Activated CD8-positive, alpha-beta T cell treated with anti-CD3 and anti-CD28 coated beads for 36 hours (primary cell): ENCODE measurements at places on chromosomes 4 and X. TPM values are rescaled to one million over a fixed set of nuclear protein-coding genes. Genes with fewer than 3 reads are reported as not detected.
A peak's percentile ranks its signal among the peaks of the same experiment; 100 is the strongest.

Gene HHIP
- not detected for total RNA-seq

Gene SMIM31
- not detected for total RNA-seq

Gene CXCL3
- not detected for total RNA-seq

Gene KLHL34
- 0.77 TPM for total RNA-seq

Gene RNF150
- 0.43 TPM for total RNA-seq

Gene USP51
- 1.5 TPM for total RNA-seq

GRCh38 chrX:23993012-23993633 lies 33.9 kb downstream of the KLHL15 start:
- no peaks in the 10 kb centered on the region for H3K27me3 ChIP-seq
- H3K4me1 ChIP-seq: peaks cover 22% of the 10 kb centered on the region
- peak overlapping the region; percentile 78 for H3K27ac ChIP-seq
- H3K36me3 ChIP-seq: peaks cover 32% of the 10 kb centered on the region
- H3K4me3 ChIP-seq: no peak overlapping the region

- H3K36me3 ChIP-seq: no peaks in the 10 kb centered on the region
- no peaks in the 10 kb centered on the region for H3K27me3 ChIP-seq
- no peak overlapping the region for H3K27ac ChIP-seq
- DNase-seq: no peak
Observed at GRCh38 chr4:38939165-38939564, 71.6 kb downstream of the FAM114A1 start.

DNA sequence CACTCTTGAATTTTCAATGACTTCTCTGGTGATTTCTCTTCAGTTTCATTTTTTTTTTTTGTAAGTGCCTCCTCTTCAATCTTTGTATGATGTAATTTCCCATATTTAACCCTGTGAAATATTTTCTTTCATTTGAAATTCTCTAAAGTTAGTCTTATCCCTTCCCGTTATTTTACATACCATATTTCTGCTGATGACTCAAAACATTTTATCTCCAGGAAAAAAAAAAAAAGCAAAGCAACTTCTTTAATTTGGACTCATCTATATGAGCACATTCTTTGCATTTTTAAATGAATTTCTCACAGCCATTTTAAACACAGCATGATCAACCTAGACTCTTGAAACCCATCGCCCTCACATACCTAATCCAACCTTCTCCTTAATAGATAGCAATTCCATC lies 1831.4 kb downstream of the ARAP2 start:
- no peaks in the 10 kb centered on the region for H3K27me3 ChIP-seq
- H3K27ac ChIP-seq: no peak overlapping the region
- no peaks in the 10 kb centered on the region for H3K4me1 ChIP-seq
- DNase-seq: no peak
- no peak overlapping the region for H3K4me3 ChIP-seq

GRCh38 chrX:100768679-100769338 lies 36.9 kb upstream of the SYTL4 start:
- no peaks in the 10 kb centered on the region for H3K4me1 ChIP-seq
- DNase-seq: peak; percentile 92
- peaks cover 4% of the 10 kb centered on the region for H3K27me3 ChIP-seq

DNA sequence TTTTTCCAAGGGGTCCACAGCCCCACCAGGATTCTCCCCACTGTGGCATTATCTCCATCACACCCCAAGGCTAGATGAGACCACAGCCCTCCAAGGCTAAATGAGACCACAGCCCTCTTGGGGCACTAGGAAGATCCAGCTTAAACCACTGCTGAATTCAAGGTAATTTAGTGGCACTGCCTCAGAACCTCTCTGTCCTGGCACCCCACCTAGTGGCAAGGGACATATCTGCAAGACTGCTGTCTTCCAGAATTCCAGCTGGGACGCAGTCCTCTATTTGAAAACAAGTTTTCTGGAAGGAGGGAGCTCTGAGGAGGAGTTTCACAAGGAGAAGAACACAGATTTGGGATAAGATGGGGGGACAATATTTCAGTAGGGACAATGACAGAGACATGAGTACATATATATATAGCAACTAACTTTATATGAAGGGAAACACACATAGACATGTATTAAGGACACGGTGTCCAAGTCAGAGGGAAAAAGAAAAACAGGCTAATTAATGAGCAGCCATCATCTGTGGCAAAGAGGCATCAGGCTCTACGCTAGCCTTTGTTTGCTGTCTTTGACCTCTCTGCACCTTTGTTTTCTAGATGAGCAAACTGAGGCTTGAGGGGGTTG lies 9.3 kb downstream of the CETN2 start:
- H3K27ac ChIP-seq: no peak overlapping the region
- H3K36me3 ChIP-seq: no peaks in the 10 kb centered on the region
- peaks cover 3% of the 10 kb centered on the region for H3K27me3 ChIP-seq
- no peak overlapping the region for H3K4me3 ChIP-seq
- peaks cover 3% of the 10 kb centered on the region for H3K4me1 ChIP-seq
- DNase-seq: peak; percentile 32

DNA sequence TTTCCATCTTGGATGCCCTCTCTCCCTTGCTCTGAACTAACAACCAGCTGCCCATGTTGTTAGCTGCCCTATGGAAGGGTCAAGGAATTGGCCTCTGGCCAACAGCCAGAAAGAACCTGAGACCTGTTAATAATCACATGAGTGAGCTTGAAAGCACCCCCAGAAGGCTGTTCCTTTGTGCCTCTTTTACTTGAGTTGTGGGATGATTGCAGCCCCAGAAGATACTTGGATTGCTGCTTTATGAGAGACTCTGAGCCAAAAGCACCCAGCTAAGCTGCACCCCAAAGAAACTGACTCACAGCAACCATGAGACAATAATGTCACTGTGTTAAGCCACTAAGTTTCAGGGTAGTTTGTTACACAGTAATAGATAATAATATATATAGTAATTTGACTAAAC lies 73.3 kb downstream of the FRYL start:
- peak; percentile 12 for DNase-seq
- peaks cover 37% of the 10 kb centered on the region for H3K36me3 ChIP-seq
- no peaks in the 10 kb centered on the region for H3K27me3 ChIP-seq
- H3K27ac ChIP-seq: no peak overlapping the region

- peaks cover 3% of the 10 kb centered on the region for H3K4me1 ChIP-seq
- H3K4me3 ChIP-seq: no peak overlapping the region
- no peaks in the 10 kb centered on the region for H3K36me3 ChIP-seq
- no peak overlapping the region for H3K27ac ChIP-seq
- H3K27me3 ChIP-seq: no peaks in the 10 kb centered on the region
- DNase-seq: no peak
Observed at GRCh38 chr4:48954314-48954713, 31.8 kb upstream of the CWH43 start.

- no peak for DNase-seq
- H3K4me1 ChIP-seq: no peaks in the 10 kb centered on the region
- H3K4me3 ChIP-seq: no peak overlapping the region
- no peaks in the 10 kb centered on the region for H3K27me3 ChIP-seq
- H3K36me3 ChIP-seq: no peaks in the 10 kb centered on the region
Observed at GRCh38 chr4:135166661-135167060, 965.1 kb upstream of the PABPC4L start.

DNA sequence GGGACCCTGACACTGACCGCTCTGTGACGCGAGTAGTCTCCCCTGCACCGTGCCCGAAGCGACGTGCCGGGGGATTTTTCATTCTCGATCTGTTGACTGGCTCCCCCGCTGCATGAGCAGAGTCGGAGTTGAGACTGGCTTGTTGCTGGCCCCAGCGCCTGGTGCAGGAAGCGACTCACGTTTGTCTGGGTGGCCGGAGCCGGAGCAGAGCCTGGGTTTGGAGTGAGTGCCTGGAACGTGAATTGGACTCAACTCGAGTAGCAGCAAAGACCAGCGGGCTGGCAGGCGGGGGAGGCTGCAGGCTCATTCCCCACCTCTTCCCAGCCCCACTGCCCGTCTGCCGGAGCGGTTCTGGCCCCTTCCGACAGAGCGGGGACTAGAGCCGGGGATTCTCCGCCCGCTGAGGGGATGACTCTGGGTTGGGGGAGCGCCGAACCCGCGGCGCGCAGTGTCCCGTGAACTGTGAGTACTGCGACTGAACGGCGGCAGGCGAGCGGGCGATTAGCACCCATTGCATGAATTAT lies 554 bp downstream of the PCDH7 start:
- peaks cover 63% of the 10 kb centered on the region for H3K27me3 ChIP-seq
- peak; percentile 9 for DNase-seq
- peak overlapping the region; percentile 46 for H3K4me3 ChIP-seq

- DNase-seq: no peak
- no peak overlapping the region for H3K27ac ChIP-seq
- H3K36me3 ChIP-seq: no peaks in the 10 kb centered on the region
- no peak overlapping the region for H3K4me3 ChIP-seq
- no peaks in the 10 kb centered on the region for H3K4me1 ChIP-seq
- no peaks in the 10 kb centered on the region for H3K27me3 ChIP-seq
Observed at GRCh38 chrX:108344216-108344615, 94.0 kb downstream of the COL4A6 start.

- peaks cover 63% of the 10 kb centered on the region for H3K4me1 ChIP-seq
- H3K27ac ChIP-seq: peak overlapping the region; percentile 99
- H3K4me3 ChIP-seq: peak overlapping the region; percentile 90
- peak; percentile 48 for DNase-seq
- peaks cover 42% of the 10 kb centered on the region for H3K36me3 ChIP-seq
Observed at GRCh38 chr4:152535360-152535902, 461 bp downstream of the FBXW7 start.

- no peaks in the 10 kb centered on the region for H3K36me3 ChIP-seq
- H3K27ac ChIP-seq: no peak overlapping the region
- H3K27me3 ChIP-seq: no peaks in the 10 kb centered on the region
- no peak overlapping the region for H3K4me3 ChIP-seq
- DNase-seq: no peak
- no peaks in the 10 kb centered on the region for H3K4me1 ChIP-seq
Observed at GRCh38 chr4:115121351-115122043, 8.1 kb upstream of the NDST4 start.

- peaks cover 76% of the 10 kb centered on the region for H3K4me1 ChIP-seq
- no peak for DNase-seq
- H3K27me3 ChIP-seq: no peaks in the 10 kb centered on the region
- no peak overlapping the region for H3K4me3 ChIP-seq
- peak overlapping the region; percentile 47 for H3K27ac ChIP-seq
- H3K36me3 ChIP-seq: peaks cover 14% of the 10 kb centered on the region
Observed at GRCh38 chr4:25856756-25857155, 6.0 kb downstream of the SEL1L3 start.

- H3K27ac ChIP-seq: no peak overlapping the region
- peaks cover 2% of the 10 kb centered on the region for H3K27me3 ChIP-seq
- H3K36me3 ChIP-seq: no peaks in the 10 kb centered on the region
- H3K4me3 ChIP-seq: no peak overlapping the region
- DNase-seq: no peak
Observed at GRCh38 chr4:147724468-147725201, 7.3 kb upstream of the ARHGAP10 start.

DNA sequence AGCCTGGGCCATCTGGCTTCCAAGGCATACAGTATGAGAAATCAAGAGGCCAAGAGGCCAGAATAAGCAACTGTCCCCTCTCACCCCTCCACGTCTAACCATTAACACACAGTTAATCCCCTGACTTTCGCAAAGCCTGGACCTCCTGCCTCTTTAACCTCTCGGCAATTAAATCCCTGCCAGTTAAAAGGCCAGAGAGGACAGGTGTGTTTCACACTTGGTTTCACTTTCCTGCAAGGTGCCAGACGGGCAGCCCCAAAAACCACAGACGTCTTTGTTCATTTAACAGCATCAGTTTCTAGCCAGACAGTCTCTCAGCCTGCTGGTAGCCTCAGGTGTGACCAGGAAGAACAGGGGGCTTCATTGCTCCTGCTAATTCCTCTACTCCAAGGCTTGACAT lies 91.1 kb upstream of the KIT start:
- H3K4me3 ChIP-seq: no peak overlapping the region
- H3K36me3 ChIP-seq: no peaks in the 10 kb centered on the region
- no peaks in the 10 kb centered on the region for H3K4me1 ChIP-seq
- H3K27me3 ChIP-seq: peaks cover 1% of the 10 kb centered on the region
- DNase-seq: peak; percentile 16

DNA sequence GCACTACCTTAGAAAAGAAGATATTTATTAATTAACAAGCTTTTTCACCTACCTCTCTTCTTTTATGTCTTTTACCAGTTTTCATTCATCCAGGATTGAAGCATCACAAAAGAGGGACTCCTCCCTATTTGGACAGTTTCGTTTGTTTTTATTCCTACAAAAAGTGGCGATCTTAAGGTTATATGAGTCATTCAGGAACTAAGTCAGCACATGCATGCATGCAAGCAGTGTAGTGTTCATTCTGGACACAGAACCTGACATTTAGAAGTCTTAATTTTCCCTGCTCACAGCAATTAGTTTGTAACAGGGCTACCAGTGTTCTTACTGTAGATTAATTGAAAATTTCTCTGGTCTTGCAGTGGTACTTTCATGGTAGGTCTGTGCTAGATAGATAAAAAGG lies 47.9 kb upstream of the QRFPR start:
- H3K27ac ChIP-seq: no peak overlapping the region
- H3K27me3 ChIP-seq: peaks cover 7% of the 10 kb centered on the region
- H3K4me3 ChIP-seq: no peak overlapping the region
- H3K4me1 ChIP-seq: no peaks in the 10 kb centered on the region

GRCh38 chr4:129968366-129968765 lies 872.4 kb downstream of the C4orf33 start:
- H3K27me3 ChIP-seq: no peaks in the 10 kb centered on the region
- no peak overlapping the region for H3K4me3 ChIP-seq
- DNase-seq: no peak
- no peaks in the 10 kb centered on the region for H3K4me1 ChIP-seq

DNA sequence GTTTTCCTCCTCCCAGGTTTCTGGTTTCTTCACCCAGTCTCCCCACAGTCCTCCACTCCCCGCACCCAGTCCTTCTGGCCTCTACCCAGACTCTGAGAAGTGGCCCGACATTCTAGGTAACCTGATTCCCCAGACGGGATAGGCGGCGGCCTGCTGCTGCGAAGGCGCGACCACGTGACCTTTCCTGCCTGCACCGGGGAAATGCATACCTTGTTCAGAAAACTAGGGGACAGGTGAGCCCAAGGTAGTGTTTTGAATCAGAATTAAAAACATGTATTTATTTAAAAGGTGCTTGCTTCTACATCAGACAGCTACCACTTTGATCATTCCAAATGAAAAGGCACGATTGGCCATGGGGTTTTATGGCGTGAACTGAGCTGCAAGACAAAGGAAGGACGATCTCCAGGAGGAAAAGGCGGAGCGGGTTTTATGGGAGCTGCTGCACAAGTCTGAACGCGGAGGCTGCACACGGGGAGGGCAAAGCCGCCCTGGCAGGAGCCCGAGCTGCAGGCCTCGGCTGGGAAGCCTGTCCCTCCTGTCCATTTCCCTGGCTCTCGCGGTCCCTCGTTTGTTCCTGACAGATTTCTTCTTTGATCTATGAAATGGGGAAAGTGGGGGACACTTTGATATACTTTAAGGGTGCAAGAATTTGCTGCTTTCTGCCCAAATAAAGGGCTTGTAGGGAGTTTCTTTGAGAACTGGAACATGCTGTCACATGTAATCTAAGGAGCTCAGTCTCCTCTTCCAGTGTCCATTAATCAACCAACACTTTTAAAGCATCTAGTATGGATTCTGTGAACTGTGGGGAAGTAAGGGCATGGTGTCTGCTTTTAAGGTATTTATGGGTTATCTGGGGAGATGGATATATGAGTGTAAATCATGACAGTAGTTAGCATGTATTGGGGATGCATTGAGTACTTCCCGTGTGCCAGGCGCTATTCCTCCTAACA lies 150.9 kb downstream of the SPRY1 start:
- no peaks in the 10 kb centered on the region for H3K36me3 ChIP-seq
- no peaks in the 10 kb centered on the region for H3K4me1 ChIP-seq
- H3K4me3 ChIP-seq: no peak overlapping the region
- H3K27ac ChIP-seq: no peak overlapping the region
- no peak for DNase-seq

GRCh38 chr4:99430106-99430505 lies 5.0 kb downstream of the ADH7 start:
- no peaks in the 10 kb centered on the region for H3K36me3 ChIP-seq
- no peaks in the 10 kb centered on the region for H3K4me1 ChIP-seq
- DNase-seq: no peak
